A549 treated with DMSO at 1 μM for 4 hours (cell line): ENCODE measurements at places on chromosomes 4 and X. TPM values are rescaled to one million over a fixed set of nuclear protein-coding genes. Genes with fewer than 3 reads are reported as not detected.

The SSX5 gene
- not detected in 5 replicates for total RNA-seq

The STAP1 gene
- total RNA-seq: not detected in 5 replicates

The NHS gene
- 5.7 to 8.1 TPM (median 7.1 TPM) in 5 replicates for total RNA-seq

The ZBTB49 gene
- 2.5 to 2.9 TPM (median 2.7 TPM) in 5 replicates for total RNA-seq

The MAGEA11 gene
- not detected in 5 replicates for total RNA-seq

The SRPX gene
- total RNA-seq: 4.4 to 6.9 TPM (median 6.4 TPM) in 5 replicates

The PLXNB3 gene
- total RNA-seq: 1.3 to 4.6 TPM (median 3.7 TPM) in 5 replicates

The MAP3K15 gene
- 1.5 to 2.4 TPM (median 2.0 TPM) in 5 replicates for total RNA-seq

The ARR3 gene
- total RNA-seq: not detected in 5 replicates

The HTR2C gene
- total RNA-seq: not detected in 5 replicates

The RASL11B gene
- total RNA-seq: 0.05 to 0.17 TPM (median 0.11 TPM) in 4 of 5 replicates, not detected in the other
